ENCODE measurements at places on chromosomes 4 and X.

DNA sequence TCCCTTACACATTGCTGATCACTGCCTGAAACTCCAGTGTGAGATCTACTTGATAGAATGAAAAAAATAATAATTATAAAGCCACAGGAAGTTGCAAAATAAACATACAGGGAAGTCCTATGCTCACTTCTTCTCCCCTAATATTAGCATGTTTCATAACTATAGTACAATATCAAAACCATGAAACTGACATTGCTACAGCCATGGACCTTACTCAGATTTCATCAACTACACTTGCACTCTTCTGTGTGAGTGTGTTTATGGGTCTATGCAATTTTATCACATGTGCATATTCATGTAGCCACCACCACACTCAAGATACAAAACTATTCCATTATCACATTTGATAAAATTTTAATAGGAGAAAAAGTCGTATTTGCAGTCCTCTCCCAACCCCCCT is 57.3 kb downstream of the SPINK2 start:
- no peak for DNase-seq

DNA sequence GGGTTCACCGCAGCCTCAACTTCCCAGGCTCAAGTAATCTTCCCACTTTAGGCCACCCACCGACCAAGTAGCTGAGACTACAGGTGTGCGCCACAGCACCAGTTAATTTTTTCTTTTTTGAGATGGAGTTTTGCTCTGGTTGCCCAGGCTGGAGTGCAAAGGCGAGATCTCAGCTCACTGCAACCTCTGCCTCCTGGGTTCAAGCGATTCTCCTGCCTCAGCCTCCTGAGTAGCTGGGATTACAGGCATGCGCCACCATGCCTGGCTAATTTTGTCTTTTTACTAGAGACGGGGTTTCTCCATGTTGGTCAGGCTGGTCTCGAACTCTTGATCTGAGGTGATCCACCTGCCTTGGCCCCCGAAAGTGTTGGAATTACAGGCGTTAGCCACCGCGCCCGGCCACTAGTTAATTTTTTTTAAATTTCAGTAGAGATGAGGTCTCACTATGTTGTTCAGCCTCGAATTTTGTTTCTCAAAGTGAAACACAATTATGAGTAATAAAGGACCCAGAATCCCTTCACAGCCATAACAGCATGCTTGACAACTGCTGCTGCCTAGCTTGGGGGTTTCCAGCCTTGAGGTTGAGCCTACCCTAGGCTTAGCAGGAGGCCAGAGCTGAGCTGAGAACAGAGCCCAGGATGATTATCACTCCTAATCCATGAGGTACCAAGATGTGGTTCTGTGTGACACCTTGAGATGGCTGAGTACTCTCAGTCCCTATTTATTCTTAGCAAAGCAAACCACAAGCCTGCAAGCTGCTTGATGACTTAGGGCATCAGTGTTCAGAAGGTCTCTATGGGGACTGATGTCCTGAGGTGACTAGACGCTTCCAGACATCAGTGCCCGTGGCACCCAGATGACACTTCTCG is 41.6 kb upstream of the NKRF start:
- DNase-seq, result no peak

- no peak for DNase-seq
These were observed 859.3 kb upstream of the AADAT start for GRCh38 chr4:170949084-170949483.

DNA sequence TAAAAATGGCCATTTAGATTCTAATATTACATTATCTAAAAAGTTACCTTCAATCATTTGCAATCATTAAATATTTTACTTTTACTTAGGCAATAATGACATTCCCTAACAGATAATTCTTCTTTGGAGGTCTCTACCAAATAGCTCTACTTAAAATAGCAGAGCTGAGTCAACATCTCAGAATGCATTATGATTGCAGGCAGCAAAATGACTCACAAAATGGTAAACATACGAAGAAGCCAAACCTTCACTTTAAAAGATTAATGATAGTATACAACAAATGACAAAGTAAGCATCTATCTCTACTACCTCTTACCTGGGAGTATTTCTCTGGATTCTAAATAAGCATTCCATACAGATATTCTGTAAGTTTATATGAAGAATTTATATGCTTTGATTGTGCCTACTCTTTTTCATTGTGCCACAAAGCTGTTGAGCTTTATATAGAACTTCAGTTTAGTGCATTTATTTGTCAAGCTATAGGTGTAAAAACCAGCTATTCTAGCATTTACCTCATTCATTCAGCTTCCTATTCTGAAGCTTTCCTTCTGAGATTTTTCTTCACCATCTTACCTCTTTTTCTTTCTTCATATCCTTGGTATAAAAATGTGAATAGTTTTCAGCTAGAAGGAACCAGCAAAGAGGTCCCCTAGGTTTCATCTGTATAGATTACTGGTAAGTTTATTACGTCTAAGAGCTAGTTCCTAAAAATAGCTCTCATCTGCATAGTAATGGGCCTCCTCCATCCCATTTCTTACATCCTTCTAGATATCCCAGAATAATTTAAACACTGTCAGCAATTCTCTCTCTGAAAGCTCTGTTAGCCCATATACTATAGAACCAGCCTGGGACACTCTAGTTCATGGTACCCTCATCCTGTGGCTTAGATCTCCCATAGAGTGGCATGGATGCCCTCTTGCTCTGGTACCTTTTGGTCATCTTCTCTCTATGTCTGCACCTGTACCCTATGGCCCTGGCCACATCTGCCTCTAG is 17.2 kb upstream of the SPCS3 start:
- no peak for DNase-seq

DNA sequence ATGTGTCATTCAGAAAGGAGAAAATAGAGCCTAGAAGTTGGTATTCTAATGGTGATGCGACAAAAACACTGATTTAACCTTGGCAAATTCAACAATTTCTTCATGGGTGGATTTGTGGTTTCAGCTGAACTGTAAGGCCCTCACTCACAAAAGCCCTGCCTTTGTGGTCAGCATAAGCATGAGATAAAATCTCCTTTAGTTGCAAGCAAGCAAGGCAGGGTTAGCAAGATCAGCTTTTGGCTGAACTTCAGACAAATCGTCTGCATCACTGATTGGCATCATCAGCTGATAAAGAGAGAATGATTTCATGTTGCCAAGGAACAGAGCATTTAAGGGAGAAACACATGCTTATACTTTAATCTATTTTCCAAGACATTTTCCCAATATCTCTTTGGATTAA is 2582.2 kb downstream of the PCDH7 start:
- DNase-seq, result no peak

- no peak for DNase-seq
These were observed 61.2 kb upstream of the CAMK2D start for GRCh38 chr4:113822555-113823290.

Measured in NCI-H146 (cell line).